Stimulated activated CD4-positive, alpha-beta T cell treated with anti-CD3 and anti-CD28 coated beads, Interleukin-2, amount 100 ng/mL, for 48 hours (primary cell): ENCODE measurements at places on chromosomes 16 and 17.

GRCh38 chr16:79986352-79986751, 385.8 kb upstream of the MAF start:
- DNase-seq = no peak

GRCh38 chr17:61495161-61495857, 43.1 kb downstream of the TBX4 start:
- no peak for DNase-seq

DNA sequence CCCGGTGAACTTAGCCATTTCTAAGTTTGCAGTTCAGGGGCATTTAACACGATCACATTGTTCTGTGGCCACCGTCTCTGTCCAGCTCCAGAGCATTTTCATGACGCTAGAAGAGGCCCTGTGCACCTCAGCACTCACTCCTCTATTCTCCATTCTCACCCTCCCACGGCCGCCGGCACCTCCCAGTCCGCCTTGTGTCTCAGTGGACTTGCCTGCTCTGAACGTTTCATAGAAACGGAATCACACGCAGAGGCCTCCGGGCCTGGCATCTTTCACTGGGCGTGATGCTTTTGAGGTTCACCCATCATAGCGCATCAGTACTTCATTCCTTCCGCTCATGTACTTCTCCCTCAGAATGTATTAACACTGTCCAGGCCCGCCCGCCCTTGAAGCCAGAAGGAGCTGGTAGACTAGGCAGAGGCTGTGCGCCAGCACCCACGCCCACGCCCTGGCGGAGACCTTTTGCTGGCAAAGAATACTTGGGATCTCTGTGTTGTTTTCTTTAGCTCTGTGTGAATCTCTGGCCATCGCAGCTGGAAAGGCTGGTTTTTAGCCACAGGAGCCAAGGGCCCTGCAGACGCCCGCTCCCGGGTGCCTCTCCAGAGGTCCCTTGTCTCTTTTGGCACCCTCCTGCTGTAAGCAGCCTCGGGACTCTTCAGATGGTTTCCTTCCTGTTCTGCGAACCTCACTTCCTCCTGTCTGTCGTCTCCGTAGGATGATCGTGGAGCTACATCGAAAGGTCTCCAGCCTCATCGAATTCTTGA, 23.4 kb upstream of the JPT2 start:
- DNase-seq = no peak

DNA sequence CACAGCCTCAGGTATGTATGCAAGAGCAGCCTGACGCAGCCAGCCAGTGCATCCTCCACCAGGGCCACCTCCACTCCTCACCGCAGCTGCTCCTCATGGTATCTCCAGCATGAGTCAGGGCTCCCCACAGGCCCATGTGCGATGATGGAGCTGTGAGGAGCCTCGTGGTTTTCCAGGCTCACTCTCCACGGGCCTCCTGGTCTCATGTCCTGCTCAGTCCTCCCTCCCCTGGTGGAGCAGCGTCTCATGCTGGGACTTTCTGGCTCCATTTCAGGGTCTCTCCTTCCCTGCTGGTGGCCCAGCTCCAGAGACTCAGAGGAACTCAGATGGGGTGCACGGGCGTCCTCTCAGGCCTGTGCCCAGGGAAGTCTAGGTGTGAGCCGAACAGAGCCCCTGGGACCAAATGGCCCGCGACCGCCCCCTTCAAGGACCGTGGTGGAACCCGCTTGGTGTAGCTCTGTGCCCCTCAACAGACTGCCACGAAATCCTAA, 70.4 kb downstream of the METRNL start:
- no peak for DNase-seq

GRCh38 chr17:76997981-76998531, 129.9 kb downstream of the MGAT5B start:
- DNase-seq = peak; percentile 20

DNA sequence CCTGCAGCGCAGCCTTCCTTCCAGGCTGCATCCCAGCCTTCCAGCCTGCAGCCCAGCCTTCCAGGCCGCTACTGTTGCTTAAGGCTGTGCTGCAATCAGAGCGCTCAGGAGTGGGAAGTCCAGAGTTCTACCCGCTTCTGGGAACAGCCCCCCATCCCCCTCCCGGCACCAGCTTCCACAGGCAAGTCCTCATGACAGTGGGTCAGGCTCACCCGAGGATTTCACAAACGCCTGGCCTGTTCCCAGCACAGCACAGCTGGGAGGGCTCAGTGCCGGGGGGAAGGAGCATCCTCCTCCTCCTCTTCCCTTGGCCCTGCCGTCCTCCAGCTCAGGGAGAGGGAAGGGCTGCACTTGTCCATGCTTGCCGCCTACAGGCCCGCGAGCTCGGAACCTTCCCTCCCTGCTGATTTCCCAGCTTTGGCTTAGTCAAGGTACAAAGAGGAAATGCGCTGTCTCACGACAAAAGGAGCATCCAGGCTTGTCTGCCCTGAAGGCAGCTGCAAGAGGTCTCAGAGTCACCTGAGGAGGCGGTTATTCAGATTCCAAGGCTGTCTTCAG, 8.3 kb downstream of the SOCS3 start:
- no peak for DNase-seq

DNA sequence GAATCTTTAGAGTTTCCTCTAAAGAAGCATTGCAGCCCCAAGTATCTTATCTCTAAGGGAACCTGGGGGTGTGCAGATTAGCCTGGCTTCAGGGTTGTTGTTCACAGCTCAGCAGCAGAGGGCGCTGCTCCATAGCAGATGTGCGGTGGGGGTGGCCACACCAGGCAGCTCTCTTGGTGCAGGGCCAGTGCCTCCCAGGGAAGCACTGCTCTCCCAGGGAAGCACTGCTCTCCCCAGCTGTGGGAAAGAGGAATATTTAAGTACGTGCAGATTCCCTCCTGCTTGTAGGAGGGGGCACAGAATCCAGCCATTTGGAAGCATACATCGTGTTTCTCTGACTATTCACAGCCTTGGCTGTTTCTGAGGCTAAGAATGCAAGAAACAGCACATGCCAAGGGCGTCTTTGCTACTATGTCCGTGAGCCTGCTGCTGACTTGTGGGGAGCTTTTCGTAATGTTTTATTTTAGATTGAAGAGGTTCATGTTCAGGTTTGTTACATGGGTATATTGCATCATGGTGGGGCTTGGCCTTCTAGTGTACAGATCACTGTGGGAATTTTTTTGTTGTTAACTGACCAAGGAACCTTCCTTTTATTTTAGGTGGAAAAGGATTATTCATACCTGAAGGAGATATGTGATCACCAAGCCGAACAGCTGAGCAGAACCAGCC, 217.8 kb downstream of the SPECC1 start:
- peak; percentile 78 for DNase-seq

DNA sequence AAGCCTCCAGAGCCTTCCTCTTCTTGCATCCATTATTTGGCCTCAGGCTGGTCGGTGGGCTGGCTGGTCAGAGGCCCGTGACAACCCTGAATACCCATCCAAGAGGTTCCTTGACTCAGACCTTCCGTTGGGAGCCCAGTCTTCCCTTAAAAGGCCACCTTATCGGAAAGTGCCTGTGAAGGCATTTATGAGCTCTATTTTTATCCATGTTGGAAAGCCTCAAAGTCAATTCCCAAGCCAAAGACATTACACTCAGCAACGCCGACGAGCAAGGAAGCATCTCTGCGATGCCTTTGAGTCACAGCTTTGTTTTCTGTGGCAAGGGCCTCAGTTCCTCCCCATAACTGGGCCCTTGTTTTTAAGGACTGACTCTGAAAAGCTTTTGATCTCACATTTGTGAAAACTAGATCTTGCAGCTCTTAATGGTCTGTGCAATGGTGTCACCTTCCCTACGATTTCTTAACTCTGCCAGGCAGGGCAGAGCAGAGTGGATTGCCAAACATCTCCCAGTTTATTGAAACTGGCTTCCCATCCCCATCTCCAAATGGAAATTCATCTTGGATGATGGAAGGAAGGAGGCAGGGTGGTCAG, 13.3 kb upstream of the SPOP start:
- no peak for DNase-seq

DNA sequence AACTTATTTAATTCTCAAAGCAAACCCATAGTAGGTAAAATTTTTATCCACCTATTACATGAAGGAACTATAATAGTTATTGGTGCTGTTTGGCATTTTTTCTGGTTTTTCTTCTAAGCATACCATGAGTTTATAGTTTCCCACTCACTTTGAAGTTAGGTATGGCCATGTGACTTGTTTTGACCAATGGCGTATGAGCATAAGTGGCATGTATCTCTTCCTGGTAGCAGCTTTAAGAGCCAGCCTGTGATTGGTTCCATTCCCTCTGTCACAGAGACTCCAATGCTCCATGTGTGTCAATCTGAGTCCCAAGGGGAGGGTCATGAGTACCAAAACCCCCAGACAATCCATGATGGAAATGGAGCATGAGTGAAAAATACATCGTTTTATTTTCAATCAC, 282.9 kb upstream of the N4BP1 start:
- DNase-seq = no peak

GRCh38 chr17:8747742-8748141, 3.1 kb upstream of the CCDC42 start:
- no peak for DNase-seq

DNA sequence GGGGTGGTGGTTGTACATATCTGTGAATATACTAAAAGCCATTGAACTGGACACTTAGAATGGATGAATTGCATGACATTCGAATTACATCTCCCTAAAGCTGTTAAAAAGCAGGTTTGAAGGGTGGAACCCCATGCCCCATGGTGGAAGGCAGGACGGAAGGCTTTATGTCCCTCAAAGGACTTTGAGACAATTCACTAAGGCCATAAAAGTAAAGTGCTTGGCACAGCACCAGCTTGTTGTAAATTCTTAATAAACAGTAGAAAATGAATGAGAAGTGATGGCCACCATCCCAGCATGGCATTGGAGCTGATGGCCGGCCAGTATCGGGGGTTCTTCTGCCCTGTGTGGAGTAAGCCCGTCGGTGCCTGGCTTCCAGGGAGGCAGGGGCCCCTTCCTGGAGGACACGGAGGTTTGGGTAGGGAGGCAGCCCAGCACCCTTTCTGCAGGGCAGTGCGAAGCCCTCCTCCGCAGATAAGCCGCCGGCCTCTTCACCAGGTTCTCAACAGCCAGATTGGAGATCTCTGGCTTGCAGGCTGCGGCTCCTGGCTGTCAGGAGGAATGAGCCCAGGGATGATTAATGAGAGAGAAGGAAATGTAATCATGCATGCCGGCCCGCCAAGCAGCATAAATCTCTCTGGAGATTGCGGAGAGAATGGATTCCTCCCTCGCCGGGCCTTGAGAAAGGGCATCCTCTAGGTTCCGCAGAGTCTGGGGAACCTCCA, 346.9 kb downstream of the FOXL1 start:
- no peak for DNase-seq

- no peak for DNase-seq
Observed at GRCh38 chr17:44307387-44308186, 814 bp upstream of the RUNDC3A start.

GRCh38 chr17:74271901-74272561, 2.0 kb upstream of the DNAI2 start:
- DNase-seq = no peak

GRCh38 chr16:87803385-87803784, 37.6 kb upstream of the KLHDC4 start:
- no peak for DNase-seq

DNA sequence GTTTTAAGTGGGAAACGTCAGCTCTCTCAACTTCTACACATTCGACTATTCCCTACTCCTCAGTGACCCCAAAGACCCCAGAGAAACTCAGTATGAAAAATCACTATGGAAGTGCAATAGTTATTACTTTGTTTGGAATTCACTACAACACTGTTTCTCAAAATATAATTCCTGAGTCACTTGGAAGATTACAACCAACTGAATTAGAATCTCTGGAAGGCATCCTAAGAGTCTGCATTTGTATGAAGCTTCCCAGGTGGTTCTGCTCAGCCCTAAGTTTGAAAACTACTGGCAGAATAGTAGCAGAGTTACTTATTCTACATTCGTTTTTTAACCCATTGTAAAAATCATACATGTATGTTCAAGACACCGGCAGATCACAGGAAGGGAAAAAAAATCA, 525.6 kb downstream of the MAF start:
- no peak for DNase-seq

DNA sequence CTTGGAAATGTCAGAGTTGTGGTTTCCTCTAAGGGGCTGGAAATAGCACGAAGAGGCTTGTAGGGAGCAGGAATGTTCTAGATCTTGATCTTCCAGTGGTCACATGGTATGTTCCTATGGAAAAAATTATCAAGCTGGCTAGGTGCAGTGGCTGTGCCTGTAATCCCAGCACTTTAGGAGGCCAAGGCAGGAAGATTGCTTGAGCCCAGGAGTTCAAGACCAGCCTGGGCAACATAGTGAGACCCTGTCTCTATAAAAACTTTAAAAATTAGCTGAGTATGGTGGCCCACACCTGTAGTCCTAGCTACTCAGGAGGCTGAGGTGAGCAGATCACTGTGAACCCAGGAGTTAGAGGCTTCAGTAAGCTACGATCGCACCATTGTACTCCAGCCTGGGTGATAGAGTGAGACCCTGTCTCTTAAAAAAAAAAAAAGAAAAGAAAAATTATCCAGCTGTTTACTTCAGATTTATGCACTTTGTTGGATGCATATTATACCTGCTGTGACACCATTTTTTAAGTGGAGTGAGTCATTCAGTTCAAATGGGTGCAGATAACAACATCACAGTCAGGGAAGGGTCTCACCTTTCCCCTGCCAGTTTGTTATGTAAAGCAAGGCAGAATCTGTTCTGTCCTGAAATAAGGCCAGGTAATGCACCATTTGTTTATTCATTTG, 65.7 kb upstream of the LYRM9 start:
- no peak for DNase-seq

GRCh38 chr16:82653550-82654511, 27.1 kb downstream of the CDH13 start:
- no peak for DNase-seq

DNA sequence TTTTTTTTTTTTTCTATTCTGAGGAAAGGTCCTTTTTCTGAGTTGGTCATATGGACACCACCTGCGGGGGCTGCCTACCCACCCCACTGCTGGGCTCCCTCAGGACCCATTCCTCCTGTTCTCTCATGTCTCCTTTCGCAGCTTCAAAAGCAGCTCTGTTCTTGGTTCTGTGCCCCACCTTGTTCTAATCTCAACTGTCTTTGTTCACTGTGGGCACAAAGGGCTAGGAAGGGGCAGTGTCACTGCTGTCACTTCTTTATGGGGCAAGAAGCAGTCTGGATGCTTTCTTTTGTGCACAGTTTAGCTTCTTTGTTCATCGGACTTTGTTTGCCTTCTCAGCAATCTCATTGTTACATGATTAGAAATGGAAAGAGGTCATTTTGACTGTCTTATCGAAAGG, 7.1 kb downstream of the GOSR2 start:
- DNase-seq = no peak
